ENCODE measurements at places on chromosomes 4 and X.

- no peak for DNase-seq
Measured at GRCh38 chr4:168362025-168362401, 43.5 kb upstream of the DDX60 start.

DNA sequence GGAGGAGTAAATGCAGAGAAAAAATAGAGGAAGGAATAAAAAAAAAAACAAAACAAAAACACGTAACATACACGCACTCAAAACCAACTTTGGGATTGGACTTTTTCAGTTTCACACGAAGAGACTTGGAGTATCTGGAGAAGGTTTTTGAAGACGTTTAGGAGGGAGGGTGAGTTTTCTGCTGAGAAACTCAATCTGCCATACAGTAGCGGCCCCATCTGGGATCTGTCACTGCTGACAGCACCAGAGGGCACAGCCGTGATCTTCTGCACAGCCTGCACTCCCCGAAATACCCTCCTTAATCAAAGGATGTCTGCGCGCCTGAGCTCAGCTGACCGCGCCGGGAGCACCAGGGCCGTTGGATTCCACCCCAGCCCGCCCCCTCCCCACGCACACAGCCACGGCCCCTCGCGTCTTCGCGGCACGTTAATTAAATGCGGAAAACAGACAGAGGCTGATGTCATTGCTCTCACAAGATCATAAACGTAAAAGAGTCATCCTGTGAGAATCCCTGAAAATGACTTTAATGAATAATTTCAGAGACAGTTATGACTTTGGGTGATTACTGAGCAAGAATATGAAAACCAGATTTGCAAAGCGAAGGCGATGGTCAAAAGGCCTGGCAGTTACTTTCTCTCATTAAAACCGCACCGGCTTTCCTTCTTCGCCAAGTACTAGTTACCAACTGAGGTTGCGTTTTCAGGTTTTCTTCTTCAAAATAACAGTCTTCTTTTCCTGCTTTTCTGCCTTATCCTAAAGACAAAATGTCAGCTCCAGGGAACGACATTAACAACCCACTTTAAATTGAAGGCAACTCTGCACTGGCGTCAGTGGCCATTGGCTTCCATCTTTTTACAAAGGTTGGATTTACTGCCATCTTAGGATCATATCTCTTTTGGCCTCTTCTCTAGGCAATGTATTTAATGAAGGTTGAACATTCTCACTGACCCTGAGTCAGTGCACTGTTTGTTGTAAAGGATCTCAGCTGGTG is 10.6 kb downstream of the HAND2 start:
- DNase-seq: no peak

- DNase-seq: no peak
Measured at GRCh38 chrX:152900937-152901445, 3.1 kb downstream of the ZNF185 start.

- DNase-seq: no peak
Measured at GRCh38 chrX:108439961-108440696, 491 bp downstream of the COL4A5 start.

DNA sequence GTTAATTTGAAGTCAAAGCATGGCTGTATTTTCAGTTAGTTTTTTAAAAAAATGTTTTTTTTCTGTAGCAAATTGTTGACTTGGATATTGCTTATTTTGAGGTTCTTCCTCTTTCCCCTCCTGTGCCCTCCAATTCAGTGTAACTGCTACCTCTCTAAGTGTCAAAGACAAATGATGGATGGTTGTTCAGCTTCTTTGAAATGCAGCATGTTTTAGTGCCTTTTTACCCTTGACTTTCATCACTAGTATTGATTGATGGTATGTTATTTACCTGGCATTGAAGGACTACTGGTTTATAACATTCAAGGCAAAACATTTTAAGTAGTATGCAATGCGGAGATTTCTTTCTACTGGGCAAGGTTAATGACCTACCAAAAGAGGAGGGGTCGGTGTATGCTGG is 281.0 kb upstream of the FAT1 start:
- no peak for DNase-seq
